ENCODE measurements at places on chromosomes 5 and 9.

DNA sequence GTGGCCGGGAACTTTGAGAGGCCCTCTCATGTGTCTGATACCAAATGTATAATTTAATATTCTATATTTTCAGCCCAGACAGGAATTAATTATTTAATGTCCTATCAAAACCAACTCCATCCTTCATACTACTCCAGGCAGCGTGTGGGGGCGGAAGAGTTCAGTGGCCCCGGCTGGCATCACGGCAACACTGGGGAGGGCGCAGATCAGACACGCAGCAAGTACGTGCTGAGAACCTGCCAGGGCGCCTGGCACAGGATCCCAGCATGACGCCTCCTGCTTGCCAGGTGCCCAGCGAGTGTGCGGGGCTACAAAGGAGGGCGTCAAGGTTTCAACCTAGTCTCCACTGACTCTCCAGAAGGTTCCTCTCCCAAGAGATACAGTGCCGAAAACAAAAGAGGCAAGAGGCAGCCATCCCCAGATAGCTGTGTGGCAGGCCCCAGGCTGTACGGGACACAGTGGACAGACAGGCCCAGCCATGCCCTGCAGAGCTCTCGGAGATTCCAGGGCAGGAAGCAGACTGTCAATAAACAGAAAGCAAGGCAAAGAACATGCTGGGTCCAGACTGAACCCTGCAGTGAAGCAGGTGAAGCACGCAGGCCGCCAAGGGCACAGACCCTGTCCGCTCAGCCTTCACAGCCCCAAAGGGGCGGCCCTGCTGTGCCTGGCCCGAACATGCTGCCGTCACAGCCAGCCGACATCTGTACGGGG, 110.3 kb downstream of the VAV2 start:
- no peak for DNase-seq

DNA sequence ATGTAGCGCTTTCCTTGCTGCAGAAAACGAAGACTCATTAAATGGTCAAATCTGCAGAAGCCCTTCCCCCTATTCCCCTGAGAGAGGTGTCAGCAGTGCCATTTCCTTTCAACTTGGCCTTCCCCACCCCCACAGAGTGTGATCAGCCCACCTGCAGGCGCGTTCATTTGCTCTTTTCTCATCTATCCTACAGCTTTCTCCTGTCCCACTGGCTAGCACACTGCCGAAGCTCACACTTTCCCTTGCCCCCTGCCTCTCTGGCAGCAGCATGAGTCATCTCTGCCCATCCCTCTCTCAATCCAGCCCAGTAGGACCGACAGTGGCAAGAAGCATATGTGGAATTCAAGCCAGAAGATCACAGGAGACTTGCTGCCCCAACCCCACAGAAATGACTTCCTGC, 213.8 kb downstream of the FAM114A2 start:
- no peak for DNase-seq

DNA sequence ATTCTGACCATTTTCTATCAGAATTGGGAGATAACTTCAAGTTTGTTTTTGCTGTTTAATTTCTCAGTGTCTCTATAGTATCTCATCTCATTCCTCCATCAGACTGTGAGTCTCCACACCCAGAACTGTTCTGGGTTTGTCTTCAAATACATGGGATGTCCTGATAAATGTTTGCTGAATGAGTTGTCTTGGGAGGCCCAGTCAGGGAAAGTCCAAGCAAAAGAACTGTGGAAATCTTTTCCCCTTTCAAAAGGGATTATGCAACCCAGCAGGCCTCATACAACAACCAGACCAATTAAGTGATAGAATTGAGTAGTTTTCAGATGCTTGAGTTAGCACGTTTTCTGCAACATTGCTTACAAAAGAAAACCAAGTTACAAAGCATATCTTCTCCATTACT, 324.4 kb downstream of the BRINP1 start:
- no peak for DNase-seq

- DNase-seq, result no peak
These were observed 227.0 kb downstream of the ENC1 start for GRCh38 chr5:74413403-74414048.

- DNase-seq, result no peak
These were observed 133.0 kb downstream of the ATG10 start for GRCh38 chr5:82104872-82105271.

DNA sequence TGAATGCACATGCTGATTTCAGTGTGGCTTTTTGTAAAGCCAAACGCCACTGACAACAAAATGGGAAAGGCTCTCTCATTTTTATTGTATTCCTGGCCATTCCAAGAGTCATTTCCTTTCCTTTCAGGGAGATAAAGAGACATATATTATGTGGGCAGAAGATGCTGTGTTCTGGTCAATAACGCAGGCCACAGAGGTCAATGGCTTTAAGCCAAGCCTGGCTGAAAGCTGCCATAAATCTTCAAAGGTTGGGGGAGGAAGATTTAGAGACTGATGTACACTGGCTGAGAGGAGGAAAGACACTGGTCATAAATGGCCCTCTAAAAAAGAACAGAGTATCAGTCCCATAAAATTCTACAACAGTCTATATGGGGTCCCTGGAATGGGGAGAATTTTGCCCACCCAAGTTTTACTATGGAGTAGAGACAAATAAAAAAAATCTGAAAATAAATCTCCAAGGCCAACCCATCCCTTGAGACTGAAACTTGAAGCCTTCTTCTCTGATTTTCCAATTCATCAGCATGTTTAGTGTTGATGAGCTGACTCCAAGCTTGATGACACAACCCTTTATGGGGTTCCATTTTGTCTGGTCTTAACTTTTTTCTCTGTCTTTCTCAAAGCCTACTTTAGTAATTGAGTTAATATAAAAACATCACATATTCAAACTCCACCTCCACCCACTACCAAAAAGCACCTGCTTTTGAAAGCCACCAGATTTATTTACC, 152.1 kb upstream of the SLC24A2 start:
- DNase-seq, result no peak

DNA sequence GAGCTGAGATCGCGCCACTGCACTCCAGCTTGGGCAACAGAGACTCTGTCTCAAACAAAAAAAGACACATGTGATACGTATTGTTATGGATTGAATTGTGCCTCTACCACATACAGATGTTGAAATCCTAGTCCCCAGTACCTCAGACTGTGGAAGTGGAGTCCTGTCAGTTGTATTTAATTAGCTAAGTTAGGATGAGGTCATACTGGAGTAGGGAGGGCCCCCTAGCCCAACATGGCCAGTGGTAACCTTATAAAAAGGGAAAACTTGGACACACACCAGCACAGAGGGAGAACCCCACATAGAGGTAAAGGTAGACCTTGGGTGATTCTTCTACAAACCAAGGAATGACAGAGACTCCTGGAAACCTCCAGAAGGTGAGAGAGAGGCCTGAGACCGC, 119.8 kb downstream of the GADD45G start:
- DNase-seq, result no peak

DNA sequence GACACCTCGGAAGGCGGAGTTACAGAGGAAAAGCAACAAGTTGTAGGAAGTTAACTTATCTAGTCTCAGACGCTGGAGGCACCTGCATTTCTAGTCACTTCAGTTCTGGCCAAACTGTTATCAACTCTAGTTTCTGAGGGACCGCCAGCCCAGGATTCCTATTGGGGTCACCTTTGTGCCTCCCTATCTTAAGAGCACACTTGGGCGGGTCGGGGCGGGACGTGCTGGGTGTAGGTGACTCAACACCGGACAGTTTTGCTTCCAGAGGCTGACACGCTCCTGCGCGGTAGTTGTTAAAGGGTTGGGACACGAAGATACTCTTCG, 679 bp upstream of the KDM4C start:
- DNase-seq, result peak; percentile 44

- DNase-seq, result no peak
These were observed 88.0 kb downstream of the ZSWIM6 start for GRCh38 chr5:61420016-61420415.

- no peak for DNase-seq
These were observed 26.7 kb upstream of the FRMPD1 start for GRCh38 chr9:37624073-37624472.

- peak; percentile 16 for DNase-seq
These were observed 4.5 kb downstream of the ROR2 start for GRCh38 chr9:91945277-91946085.

DNA sequence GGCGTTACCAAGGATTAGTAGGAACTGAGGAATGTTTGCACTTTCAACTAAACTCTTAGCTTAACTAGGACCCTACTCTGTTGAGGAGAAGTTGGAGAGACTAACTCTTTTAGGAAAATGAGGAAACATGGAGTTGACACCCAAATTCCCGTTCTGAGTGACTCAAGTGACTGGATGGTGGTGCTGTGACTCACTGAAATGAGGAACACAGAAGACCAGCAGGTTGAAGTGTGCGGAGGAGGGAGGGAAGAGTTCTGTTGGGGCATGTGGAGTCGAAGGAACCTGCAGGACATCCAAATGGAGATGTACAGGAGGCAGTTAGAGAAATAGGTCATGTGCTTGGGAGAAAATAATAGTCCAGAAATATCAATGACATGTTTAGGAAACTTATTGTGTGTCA, 8.2 kb downstream of the HEXB start:
- no peak for DNase-seq

DNA sequence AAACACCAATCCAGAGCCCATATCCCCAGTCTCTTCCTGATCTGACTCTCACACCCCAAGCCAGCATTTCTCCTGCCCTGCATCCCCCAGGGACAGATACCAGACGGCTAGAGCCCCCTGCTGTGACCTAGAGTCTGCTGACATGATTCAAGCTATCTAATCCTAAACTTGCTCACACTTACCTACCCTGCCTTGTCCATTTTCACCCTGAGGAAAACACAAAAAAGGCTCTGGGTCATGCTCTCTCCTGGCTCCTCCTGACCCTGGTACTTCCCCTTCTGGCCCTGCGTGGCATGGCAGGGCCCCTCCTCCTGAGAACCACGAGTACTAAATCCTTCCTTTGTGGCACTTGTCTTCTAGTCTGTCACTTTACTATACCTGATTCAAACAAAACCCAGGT, 2.8 kb upstream of the ARRDC1 start:
- no peak for DNase-seq

DNA sequence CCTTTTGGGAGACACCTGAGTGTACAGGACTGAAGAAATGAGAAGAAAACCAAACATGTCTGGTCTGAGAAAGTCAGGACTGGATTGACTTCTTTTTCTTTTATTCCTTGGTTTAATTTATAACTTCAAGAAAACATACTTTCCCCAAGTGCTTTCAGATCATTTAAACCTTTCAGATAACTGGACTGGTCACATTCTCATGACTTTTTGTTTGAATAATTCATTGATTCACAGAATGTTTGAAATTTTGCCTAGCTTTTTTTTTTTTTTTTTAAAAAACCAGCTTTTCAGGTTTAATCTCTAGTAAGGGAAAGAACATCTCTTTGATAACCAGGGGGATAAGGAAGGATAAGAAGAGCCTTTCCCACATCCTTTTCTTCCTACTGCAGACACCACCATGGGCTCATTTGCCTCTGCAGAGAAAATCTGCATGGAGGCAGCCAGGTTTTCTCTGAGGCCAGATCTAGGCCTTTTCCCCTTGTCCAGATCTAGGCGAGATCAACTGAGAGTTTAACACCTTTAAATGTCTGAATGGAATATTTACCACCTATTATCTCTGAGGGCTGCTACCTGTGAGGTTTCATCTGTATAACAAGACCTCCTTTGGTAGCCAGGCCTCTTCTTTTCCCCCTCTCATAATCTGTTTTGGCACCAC, 45.0 kb upstream of the SLC28A3 start:
- no peak for DNase-seq

GRCh38 chr9:22238809-22239684, 207.6 kb upstream of the DMRTA1 start:
- no peak for DNase-seq

- no peak for DNase-seq
These were observed 119.5 kb upstream of the TRPC7 start for GRCh38 chr5:136484808-136485325.

DNA sequence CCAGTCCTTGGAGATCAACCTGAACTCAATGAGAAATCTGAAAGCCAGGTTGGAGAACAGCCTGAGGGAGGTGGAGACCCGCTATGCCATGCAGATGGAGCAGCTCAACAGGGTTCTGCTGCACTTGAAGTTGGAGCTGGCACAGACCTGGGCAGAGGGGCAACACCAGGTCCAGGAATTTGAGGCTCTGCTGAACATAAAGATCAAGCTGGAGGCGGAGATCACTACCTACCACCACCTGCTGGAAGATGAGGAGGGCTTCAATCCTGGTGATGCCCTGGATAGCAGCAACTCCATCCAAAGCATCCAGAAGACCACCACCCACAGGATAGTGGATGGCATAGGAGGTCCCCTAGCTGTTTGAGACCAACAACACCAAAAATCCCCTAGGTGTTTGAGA, 30.5 kb upstream of the SPZ1 start:
- DNase-seq, result no peak

DNA sequence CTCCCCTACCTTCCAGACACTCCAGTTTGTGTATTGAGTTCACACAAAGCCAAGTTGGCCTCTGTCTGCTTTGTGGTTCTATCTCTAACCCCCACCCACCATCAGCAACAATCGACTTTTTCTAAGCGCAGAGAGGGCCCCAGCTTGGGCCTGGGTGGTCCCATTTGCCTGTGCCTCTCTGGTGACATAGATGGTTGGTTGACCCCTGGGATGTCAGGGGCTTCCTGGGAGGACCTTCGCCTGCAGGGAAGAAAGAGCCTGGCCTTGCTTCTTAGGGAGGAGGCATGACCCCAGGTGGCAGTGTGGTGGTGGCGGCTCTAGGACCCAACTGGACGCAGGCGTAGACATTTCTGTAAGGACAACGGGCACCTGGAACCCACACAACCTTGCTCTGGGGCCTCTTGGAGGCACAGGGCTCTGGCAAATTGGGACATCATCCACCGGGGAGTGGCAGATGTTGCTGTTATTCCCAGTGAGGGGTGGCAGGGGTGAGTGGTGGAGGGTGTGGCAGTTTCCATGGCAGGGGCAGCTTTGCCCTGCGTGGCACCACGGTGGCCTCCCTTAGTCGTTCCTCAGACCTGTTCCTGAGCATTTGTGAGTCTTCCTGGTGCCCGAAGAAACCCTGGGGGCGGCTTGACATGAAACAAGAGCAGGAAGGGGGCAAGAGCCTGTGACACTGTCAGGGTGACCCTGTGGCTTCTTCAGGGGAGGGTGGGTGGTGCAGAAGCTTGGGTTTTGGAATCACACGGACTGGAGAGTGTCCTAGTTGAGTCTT, 171.0 kb upstream of the IER5L start:
- DNase-seq, result no peak

DNA sequence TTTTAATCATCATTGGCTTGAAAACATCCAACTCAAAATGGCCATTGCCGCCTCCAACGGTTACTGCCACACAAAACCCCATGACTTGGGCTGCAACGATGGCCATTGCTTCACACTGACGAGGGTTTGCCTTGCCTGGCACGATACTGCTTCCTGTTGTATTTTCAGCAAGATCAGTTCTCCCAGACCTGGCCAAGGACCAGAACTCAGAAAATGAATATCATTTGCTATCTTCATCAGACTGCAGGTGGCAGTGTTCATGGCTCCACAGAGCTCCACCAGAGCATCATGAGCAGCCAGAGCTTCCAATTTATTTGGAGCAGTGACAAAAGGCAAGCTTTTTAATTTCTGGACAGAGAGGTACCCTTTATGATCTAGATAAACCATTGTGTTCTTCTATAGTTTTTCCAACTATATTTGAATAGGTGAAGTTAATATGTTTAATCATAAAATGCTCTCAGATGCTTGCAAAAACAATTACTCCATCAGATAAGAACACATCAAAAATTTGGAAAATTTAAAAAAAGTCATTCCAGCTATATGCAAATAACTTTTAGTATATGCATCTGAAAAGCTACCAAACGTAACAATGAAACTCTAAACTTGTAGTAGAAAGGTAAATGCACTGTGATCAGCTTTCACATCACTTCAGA, 10.4 kb downstream of the AMACR start:
- DNase-seq, result peak; percentile 82
